ENCODE measurements at places on chromosomes 13 and 19.

- peak; percentile 70 for DNase-seq
These were observed 12.7 kb downstream of the KLHL26 start for GRCh38 chr19:18649371-18650020.

DNA sequence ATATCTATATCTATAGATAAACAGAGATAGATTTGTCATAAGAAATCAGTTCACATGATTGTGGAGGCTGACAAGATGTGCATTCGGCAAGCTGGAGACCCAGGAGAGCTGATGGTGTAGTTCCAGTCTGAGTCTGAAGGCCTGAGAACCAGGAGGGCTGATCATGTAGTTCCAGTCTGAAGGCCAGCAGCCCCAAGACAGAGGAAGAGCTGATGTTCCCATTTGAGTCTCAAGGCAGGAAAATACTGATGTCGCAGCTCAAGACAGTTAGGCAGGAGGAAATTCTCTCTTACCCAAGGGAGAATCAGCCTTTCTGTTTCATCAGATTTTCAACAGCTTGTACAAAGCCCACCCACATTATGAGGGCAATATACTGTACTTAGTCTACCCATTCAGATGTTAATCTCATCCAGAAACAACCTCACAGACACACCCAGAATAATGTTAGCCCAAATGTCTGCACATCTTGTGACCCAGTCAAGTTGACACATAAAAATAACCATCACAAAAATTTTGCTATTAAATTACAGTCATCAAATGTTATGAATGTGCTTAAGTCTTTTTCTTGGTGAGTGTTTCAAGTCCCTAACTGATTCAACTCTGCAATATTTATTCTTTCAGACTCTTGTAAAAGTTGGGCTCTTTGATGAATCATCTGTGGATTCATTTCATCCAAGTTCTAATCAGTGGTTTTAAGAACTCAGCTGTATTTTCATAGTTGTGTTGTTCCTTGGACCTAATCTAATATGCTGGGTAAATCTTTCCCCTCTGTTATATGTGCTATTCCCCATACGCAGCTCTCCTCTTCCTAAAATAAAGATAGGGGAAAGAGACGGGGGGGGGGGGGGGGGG, 22.7 kb upstream of the LRCH1 start:
- DNase-seq = no peak

GRCh38 chr13:106630162-106630561, 62.2 kb upstream of the ARGLU1 start:
- no peak for DNase-seq

DNA sequence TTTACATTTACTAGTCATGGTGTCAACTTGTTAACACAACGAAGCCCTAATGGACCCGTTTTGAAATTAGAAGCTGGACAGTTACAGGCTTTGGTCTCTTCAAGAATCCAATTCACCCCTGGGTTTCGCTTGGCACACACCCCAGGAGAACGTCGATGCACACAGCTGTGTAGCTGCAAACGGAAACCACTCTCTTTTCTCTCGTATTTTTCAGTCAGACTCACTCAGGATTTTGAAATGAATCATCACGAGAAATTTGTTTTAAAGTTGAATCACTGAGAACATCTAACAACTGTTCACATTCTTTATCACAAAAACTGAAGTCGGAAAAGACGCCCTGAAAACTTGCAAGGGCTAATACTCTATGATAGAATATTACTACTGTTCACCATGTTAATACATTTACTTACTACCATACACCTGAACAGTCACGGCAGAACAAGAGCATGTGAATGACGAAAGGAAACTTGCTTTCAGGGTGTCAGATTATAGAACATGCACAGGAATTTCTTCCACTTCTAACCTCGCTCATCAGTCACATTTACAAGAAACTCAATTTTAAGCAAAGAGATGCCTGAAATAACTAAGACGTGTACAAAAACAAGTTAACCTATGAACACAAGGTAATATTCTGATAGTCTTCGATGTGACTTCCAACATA, 4.7 kb downstream of the PNMA8A start:
- DNase-seq = no peak

GRCh38 chr13:101447852-101448251, 4.6 kb upstream of the ITGBL1 start:
- DNase-seq = no peak

DNA sequence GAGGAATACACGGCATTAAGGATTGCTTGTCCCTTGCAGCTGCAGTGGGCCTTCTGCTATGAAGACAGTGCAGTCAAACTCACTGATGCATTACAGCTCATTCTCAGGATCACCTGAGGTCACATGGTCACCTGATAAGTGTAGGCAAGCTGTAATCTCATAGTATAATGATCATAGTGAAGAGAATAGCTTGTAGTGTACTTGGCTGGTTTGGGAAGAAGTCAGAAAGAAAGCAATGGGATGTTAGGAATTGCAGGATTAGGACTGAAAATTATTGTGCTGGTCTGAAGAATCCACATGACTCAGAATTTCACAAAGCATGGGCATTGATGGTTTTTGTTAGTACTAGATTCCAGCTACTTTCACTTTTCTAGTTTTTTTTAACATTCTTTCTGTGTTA, 76.7 kb downstream of the MBNL2 start:
- DNase-seq = no peak

GRCh38 chr13:85663856-85664255, 135.4 kb downstream of the SLITRK6 start:
- DNase-seq = no peak

- DNase-seq = peak; percentile 92
These were observed at the start of gene ATG4D for GRCh38 chr19:10543420-10544241. TSS of gene ATG4D (plus strand) at chr19:10543904. CDS start at chr19:10544091, 187 bp downstream.

DNA sequence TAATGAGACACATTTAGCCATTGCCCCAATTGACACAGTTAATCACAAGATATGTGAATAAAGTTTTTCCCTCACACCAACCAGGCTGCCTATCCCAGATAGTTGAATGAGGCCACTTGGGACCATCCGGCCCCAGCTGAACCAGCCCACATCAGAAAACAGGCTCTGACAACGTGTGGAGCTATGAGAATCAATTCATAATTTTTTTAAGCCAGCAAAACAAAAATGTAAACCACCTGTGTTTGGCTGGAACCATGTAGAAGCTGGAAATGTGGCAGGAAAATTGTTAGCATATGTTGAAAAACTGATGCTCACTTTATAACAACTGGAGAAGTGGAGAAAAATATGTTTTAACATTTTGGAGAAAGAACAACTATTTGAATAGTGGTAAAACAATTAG, 1161.3 kb downstream of the SLITRK1 start:
- no peak for DNase-seq

GRCh38 chr19:29664753-29665214, 477 bp upstream of the PLEKHF1 start:
- no peak for DNase-seq

DNA sequence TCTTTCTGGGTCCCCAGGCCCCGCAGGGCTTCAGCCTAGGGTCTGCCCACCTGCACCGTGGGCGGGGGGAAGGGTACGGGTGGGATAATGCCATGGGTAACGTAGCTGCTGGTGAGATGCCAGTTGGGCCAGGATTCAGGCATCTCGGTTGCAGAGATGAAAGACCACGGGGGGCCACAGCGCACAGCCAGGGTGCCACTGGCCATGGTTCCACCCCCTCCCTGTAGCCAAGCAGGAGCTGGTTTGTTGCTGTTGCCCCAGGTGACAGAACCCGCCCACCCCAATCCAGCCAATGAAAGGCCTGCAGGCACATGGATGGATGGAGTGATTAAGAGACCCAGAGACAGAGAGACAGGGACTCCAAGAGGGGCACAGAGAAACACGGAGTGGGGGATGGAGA, 1.0 kb upstream of the CGB7 start:
- DNase-seq = no peak

DNA sequence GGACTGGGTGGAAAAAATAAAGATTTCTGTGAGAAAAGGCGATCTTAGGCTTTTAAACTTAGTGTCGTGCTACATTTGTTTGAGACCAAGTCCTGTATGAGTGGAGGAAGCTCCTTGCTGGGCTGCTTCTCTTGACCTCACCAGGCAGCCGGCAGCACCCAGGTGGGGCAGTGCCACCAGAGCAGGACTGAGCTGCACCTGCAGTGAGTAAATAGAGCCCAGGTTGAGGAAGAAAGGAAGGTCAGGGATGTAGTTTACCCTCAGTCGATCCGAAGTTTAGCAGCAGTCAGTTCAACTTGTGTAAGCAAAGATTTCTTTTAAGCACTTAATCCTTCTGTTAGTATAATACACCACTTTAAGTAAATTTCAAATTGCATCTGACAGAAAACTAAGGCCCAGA, 13.6 kb downstream of the HNRNPM start:
- no peak for DNase-seq

- peak; percentile 25 for DNase-seq
These were observed 36.8 kb upstream of the TPM4 start for GRCh38 chr19:16039545-16039944.

DNA sequence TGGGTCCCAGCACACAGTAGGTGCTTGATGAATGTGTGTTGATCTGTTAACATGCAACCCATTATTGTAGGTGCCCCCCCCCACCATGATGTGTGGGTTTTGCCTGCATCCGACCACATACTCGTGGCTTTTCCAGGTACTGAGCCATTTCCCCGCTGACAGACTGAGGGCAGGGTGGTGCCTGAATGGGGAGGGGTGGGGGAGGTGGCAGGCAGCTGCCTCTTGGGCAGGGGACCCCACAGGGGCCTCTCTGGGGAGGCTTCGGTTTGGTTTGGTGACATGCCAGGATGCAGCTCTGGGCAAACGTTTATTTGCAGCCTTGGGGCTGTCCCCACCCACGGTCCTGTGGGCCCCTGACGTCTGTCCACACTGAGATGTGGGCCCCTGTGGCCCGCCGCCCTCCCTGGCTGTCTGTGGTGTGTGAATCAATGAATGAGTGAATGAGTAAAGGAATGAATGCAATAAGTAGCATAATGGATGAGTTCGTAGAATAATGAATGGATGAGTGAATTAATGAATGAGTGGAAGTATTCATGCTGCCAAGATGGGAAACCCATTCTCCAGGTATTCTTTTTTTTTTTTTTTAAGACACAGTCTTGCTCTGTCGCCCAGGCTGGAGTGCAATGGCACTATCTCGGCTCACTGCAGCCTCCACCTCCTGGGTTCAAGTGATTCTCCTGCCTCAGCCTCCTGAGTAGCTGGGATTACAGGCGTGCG, 9.0 kb upstream of the JUND start:
- no peak for DNase-seq

GRCh38 chr19:21848706-21849105, 12.7 kb upstream of the ZNF43 start:
- no peak for DNase-seq

GRCh38 chr13:113845723-113846635, 17.9 kb downstream of the GAS6 start:
- DNase-seq = no peak

DNA sequence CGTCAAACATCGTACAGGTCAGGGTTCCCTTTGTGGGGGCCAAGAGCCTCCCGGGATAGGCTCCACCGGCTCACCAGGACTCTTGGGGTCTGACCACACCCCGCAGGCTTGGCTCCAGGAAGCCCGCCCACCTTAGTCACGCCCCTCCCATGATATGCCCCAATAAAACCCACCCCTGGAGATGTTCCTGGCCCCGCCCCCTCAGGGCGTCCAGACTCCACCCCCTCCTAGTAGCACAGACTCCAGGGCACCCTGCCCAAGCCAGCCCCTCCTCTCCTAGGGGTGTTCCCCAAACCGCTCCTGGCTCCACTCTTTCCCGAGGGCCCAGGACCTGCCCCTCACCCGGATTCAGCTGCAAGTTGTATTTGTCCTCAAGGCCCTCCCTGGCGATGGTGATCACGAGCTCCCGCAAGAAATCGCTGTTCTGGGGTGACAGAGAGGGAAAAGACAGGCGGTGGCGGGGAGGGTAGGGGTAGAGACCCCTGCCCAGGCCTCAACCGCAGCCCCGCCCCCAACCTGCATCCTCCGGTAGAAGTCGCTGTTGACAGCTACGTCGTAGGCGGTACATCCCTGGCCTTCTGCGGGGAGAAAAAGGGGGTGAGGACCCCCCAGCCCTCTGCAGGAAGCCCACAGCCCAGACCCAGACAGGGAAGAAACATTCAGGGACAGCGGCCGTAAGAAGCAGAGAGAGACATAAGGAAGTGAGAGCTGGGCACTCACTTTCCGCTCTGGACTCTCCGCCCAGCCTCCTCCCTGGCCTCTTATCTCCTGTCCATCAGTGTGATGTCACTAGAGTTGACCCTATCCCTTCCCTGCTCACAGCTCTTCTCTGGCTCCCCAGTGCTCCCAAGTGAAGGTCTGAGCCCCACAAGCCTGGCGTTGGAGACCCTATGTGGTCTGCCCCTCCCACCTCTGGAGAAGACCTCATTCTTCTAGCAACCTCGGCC, 3.9 kb downstream of the PIH1D1 start:
- DNase-seq = no peak

GRCh38 chr19:36136964-36137686, 2.7 kb upstream of the CAPNS1 start:
- peak; percentile 72 for DNase-seq

- DNase-seq = no peak
These were observed 8.3 kb downstream of the STXBP2 start for GRCh38 chr19:7645163-7645562.

DNA sequence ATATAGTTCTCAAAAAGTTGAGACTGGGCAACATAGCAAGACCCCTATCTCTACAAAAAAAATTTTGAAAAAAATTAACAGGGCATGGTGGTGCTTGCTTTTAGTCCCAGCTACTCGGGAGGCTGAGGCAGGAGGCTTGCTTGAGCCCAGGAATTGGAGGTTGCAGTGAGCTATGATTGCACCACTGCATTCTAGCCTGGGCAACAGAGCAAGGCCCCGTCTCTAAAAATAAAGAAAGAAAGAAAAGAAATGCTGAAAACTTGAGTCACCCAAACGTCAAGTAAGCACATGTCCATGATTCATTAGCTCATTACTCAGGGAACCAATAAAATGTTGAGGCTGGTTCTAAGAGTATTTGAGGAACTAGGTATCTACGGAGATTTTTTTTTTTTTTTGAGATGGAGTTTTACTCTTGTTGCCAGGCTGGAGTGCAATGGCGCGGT, 33.9 kb upstream of the SEMA6B start:
- no peak for DNase-seq

GRCh38 chr13:72390909-72391308, 336.5 kb downstream of the MZT1 start:
- no peak for DNase-seq

DNA sequence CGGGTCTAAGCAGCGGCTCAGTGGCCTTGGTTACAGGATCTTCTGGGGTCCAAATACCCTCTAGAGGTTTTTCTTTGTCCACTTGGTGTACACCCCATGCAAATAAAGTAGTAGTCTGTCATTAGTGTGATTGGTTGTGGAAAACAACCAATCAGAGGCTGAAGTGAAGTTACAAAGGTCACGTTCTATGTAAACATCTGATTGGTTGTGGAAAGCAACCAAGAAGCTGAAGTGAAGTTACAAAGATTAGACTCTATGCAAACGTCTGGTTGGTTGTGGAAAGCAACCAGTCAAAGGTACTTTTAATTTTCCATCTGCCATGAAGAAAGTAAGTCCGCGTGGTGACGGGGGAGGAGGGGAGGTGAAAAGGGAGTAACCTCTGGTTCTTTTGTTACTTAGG, 790.9 kb downstream of the UQCRFS1 start:
- DNase-seq = no peak

Data from lower lobe of right lung (tissue), 2 donors.